ENCODE measurements at places on chromosomes 1 and 21. TPM values are rescaled to one million over a fixed set of nuclear protein-coding genes. Genes with fewer than 3 reads are reported as not detected.

GRCh38 chr1:232568331-232568852, 61.5 kb downstream of the SIPA1L2 start:
- no peak for DNase-seq

GRCh38 chr1:107963008-107963407, 2.0 kb downstream of the VAV3 start:
- DNase-seq = no peak

GRCh38 chr1:172754609-172755008, 95.7 kb downstream of the FASLG start:
- DNase-seq = no peak

GRCh38 chr1:84877592-84877991, 15.4 kb downstream of the LPAR3 start:
- no peak for DNase-seq

DNA sequence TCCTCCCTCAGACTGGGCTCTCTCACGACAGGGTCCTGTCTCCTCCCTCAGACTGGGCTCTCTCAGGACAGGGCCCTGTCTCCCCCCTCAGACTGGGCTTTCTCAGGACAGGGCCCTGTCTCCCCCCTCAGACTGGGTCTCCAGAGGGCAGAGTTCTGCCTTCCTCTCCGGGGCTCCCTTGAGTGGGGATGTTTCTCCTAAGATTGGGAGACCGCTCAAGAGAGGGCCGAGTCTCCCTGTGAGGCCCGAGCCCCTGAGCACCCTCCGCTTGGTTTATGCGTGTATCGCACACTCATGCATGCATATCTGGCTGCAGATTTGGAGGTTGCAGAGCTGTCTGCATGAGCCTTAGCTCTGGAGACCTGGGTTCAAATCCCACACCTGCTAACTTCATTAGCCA, 39.3 kb upstream of the CSF3R start:
- DNase-seq = no peak

DNA sequence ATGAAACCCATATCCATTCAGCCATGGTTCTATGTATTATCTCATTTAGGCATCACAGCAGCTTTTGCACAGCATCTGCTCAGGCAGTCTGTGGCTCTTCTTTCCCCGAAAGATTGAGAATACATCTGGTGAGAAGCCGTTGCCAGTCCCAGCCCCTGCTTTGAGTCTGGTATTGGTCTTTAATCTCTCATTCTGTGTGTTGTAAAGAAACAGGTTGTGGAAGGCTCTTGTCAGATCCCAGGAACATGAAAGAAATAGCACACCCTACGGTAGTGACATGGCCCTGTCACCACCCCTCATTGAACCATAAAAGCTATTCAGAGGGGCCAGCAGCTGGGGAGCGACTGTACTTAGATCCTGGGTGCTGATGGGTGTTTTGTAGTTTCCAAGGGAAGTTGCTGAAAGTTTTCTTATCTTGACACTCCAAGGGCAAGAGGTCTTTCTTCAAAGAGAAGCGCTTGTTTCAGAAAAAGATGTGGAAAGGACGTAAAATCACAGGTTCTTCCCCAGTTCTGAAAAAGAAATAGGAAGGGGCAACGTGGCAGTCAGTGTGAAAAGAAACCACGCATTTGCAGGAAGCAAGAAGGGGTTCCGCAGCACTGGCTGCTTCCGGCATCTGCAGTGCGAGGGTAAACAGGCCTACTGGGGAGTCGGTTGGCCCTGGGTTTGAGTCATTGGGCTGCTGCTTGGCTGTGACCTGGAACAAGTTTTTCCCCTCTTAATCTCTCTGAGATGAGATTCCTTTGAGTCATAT, 145.0 kb downstream of the DHRS3 start:
- DNase-seq = no peak

DNA sequence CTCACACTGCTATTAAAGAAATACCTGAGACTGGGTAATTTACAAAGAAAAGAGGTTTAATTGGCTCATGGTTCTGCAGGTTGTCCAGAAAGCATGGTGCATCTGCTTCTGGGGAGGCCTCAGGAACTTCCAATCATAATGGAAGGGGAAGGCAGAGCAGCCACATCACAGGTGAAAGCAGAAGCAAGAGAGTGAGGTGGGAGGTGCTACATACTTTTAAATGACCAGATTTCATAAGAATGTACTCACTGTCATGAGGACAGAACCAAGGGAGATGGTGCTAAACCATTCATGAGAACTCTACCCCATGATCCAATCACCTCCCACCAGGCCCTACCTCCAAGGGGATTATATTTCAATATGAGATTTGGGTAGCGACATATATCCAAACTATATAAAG, 55.7 kb downstream of the MRPL39 start:
- no peak for DNase-seq

GRCh38 chr1:155960081-155960745, 18.1 kb downstream of the ARHGEF2 start:
- DNase-seq = no peak

GRCh38 chr1:223810586-223810985, 35.2 kb downstream of the TP53BP2 start:
- DNase-seq = no peak

- DNase-seq = no peak
Observed at GRCh38 chr1:200530623-200531261, 89.8 kb downstream of the KIF14 start.

DNA sequence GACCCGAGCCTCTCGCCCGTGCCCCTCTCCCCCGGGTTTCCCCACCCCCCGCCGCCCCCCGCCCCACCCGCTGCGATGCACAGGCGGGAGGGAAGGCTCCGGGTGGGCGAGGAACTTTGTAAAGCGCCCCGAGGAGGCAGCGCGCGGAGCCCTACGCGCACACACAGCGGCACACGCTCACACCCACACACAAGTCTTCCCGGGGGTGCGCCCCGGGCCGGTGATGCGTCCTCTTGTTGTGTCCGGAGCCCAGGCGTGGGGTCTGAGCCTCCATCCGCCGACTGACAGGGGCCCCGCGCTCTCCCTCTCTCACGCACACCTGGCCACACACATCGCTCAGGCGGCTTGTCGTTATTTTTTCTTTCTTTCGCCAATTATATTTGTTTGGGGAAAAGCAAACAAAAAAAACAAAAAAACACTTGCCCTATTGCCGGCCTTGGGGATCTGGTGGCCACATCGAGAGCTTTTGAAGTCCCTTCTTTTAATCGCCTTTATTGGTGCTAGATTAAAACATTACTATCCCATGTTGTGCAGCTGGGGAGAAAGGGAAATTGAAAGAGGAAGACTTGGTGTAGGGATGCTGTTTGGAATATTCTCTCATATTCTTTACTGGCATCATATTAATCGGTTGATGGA, 770 bp downstream of the NTNG1 start:
- no peak for DNase-seq

DNA sequence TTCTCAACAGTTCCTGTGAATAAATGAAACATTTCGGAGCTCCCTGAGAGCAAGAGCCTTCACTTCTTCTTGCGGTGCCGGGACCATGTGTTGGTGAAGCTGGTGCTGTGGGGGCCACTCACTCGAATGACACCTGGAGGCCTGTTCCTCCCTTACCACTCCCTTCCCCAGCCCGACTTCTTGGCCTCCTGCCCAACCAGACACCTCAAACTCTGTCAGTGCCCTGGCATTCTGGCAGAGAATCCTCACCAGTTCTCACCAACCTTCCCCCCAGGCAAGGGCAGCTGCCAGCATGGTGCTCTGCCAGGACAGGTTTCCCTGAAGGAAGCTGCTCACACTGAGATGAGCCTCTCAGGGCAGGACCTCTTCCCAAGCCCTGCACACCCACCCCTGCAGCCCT, 68.3 kb downstream of the MPZL1 start:
- no peak for DNase-seq

DNA sequence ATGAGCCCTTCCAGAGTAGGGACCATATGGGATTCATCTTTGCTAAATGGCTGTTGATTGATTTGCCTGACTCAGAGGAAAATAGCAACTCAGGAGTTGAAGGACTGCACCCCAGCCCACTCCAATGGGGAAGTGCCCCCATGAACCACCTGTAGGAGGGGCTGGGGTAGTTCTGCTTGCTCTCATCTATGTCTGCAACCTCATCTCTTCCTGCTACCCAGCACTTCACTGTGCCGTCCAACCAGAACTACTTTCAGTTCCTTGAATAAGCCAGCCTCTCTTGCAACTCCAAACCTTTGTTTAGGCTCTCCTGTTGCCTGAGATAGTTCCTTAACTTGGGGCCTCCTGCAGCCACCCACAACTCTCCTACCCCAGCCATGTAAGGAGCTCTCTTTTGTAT, 26.6 kb downstream of the BEND5 start:
- DNase-seq = no peak

- DNase-seq = no peak
Observed at GRCh38 chr21:20852866-20853265, 145.3 kb upstream of the NCAM2 start.

The PTCH2 gene
- 0.32 TPM for polyA plus RNA-seq

The KIF26B gene
- 0.01 TPM for polyA plus RNA-seq

The PYHIN1 gene
- polyA plus RNA-seq = not detected

The LCE1D gene
- not detected for polyA plus RNA-seq

All from A549 (cell line).